NCI-H187 (cell line): ENCODE measurements at places on chromosomes 13 and 19.
A peak's percentile ranks its signal among the peaks of the same experiment; 100 is the strongest.

GRCh38 chr19:12715929-12716328 lies 7.8 kb downstream of the TNPO2 start:
- no peak for DNase-seq

- no peak for DNase-seq
Measured at GRCh38 chr13:44231786-44232516, 141.7 kb upstream of the SERP2 start.

DNA sequence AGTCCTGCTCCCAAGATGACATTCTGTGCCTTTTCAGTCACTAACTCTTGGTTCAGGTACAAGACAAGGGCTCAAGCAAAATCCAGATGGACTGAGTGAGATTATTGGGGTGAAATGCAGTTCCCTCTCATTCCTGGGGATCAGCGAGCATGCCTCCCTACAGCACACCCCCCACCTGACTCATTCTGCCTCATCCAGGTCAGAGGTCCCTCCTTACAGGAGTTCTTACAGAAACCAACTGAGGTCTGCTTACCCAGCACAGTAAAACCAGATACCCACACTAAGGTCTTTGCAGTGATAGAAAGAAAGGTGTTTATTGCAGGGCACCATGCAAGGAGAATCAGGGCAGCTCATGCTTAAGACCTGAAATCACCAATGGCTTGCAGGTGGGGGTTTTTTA lies 21.6 kb upstream of the MRI1 start:
- DNase-seq = no peak

DNA sequence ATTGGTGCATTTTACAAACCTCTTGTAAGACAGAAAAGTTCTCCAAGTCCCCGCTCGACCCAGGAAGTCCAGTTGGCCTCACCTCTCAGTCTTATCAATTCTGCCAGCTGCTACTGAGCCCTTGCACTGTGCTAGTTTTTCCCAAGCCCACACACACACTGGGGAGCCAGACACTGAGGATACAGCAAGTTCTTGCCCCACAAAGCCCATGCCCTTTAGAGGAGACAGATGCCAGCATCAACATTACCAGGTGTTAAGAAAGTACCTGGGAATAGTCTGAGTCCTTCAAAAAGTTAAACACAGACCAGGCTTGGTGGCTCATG lies 175.0 kb downstream of the PTPRS start:
- DNase-seq = no peak

- no peak for DNase-seq
Measured at GRCh38 chr19:23384858-23385257, 10.4 kb downstream of the ZNF91 start.

DNA sequence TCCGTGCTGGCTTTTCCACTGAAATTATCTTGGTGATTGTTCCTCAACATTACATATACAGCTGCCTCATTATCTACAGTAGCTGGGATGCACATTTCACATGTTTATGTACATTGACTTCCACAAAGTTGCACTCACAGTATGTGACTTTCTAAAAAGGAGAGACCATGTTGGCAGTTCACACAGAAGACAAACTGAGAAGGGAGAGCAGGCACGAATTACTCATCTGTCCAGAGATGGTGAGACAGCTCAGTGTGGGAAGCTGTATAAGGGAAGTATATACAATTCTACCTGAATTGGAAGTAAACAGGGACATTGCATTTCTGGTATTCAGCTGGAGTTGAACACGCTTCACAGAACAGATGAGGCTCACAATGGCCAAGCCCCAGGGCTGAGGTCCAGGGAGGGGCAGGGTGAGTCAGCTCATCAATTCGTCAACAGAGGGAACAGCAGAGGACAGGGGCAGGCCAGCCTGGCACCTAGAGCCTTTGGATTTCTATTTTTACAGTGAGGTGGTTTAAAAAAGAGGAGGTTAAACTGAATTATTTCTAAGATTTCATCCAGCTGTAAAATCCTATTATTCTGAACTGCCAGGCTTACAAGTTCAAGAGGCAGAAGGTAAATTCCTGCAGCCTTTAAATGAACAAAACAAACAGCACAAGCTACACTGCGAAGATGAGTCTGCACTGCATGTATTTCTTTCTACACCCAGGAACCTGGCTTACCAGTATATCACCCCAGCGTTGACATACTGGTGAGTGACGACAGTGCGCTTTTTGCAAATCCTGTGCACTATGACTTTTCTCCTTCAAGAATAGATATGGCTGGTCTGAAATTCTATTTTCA lies 9.8 kb downstream of the PARP4 start:
- DNase-seq = no peak

- DNase-seq = no peak
Measured at GRCh38 chr13:31115616-31116015, 46.1 kb downstream of the HSPH1 start.

GRCh38 chr19:37309834-37310575 lies 60.9 kb upstream of the ZNF527 start:
- no peak for DNase-seq

DNA sequence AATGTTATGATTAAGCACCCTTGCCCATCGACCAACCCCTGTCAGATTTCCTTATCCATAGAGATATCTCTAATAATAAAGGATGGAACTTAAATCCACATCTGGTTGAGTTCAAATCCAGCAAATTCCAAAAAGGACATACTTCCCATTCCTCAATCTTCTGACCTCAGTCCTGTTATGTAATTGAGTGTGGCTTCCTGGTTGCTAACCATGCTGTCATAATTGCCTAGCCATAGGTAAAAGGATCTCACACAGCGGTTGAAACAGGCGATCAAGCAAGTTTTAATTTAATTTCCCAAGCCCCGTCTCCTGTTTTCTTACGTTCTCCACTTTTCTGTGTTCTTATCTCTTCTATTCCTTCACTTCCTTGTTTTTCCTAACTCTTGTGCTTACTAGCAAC lies 550.3 kb downstream of the GPC6 start:
- DNase-seq = no peak

DNA sequence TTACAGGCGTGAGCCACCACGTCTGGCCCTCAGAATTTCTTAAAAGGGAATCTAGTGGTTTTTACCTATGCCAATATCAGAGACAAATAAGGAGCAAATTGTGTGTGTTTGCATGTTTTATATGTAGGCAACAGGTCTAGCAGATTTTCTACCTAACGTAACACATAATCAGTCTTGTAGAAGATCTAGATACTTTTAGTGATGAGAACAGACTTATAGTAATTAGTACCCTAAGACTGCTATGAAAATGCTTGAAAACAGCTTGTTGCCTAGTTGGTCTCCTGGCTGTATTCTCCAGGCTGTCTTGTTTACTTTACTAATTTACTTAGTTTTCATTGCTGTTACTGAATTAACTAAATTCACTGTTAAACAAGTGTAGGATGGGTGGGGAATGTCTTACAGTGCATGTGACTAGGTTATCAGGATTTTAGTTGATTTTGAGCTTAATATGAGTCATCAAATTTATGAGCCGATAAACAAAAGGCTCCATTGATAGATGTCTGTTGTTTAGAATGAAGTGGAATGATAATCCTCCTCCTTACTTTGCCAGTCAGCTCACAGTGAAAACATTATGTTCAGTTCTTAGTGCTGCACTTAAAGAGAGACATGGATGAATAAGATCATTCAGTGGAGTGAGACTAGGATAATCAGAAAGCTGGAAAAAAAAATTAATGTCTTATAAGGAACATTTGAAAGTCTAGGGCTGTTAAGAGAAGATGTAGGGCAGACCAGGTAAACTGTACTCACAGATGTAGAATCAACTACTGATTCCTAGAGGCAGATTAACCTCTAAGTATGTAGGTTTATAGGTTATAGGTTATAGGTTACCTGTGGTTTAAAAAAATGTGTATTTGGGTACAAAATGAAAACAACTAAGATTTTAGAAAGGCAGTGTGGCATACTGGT lies 22.4 kb downstream of the GTF2F2 start:
- DNase-seq = no peak

- no peak for DNase-seq
Measured at GRCh38 chr13:46620471-46620870, 67.5 kb downstream of the LRCH1 start.

DNA sequence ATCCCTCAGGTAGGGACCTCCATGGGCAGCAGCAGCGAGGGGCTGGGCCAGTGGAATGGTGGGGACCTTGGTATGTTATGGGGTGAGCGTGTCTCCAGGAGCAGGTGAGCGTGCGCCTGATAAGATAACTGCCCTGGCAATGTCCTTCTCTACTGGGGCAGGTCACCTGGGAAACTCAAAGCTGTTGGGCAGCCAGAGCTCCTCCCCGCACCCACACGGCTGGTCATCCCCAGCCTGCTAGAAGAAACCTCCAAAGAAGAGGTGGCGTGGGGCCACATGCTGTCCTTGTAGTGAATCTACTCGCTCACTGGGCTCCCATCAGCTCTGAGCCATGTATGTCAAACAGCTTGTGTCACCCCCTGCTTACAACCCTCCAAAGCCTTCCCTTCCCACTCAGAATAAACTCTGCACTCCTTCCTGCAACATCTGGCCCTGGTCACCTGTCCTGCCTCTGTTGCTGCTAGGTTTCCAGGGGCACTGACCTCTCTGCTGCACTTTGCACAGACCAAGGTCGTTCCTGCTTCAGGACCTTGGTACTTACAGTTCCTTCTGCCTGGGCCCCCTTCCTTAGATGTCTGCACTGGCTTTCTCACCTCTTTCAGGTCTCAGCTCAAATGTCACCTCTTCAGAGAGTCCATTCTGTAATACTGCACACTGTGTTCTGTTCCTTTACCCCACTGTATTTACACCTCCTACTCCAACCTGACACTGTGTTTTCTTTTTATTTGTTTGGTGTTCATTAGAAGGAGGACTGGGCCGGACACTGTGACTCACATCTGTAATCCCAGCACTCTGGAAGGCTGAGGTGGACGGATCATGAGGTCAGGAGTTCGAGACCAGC lies 1.8 kb upstream of the ATP4A start:
- DNase-seq = no peak

DNA sequence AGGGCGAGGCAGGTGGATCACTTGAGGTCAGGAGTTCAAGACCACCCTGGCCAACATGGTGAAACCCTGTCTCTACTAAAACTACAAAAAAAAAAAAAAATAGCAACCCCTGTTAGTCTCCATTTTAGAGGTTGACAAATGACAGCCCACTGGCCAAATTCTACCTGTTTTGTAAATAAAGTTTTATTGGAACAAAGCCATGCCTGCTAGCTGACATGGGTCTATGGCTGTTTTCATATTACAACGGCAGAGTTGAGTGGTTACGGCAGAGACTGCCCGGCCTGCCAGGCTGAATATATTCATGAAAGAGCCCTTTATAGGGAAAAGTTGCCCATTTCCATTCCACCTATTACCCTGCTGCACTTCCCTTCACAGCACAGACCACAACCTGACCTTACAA lies 103.3 kb downstream of the ZNF557 start:
- DNase-seq = no peak

DNA sequence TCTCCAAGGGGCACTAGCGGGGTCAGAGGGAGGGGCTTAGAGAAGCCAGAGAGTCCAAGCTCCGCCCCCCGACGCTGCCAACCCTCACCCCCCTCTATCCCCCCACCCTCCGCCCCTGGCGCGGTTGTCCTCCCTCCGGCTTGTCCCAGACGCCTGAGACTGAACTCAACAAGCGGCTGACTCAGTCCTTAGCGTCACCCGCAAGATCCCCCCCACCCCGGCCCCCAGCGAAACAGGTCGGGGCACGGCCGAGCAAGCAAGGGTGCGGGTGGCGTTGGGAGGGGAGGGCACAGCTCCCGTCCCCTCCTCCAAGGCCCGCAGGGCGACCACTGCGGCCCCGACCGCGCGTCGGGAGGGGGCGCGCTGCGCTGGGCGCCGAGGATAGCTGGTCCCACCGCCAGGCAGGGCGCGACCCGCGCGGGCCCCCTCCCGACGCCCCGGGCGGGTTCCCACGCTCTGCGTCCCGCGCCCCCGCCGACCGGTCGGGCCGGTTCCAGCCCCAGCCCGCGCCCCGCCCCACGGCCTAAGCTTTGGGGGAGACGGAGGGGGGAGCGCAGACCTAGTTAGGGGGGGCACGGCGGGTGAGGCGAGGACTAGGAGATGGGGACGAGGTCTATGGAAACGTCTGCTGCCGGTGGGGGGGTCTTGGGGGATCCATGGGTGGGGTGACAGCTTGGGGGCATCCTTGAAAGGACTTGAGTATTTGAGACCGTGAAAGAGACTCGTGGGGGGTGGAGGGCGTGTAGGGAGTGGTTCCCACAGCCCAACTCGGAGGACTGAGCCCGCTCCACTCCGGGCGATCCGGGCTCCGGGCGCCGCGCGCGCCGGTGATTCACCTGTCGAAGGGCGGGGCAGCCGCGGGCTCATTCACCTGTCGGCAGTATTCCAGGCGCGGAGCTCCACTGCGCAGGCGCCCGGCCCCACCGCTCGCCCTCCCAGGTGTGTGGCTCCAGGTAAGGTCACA lies 5.1 kb downstream of the NOTCH3 start:
- peak; percentile 68 for DNase-seq

DNA sequence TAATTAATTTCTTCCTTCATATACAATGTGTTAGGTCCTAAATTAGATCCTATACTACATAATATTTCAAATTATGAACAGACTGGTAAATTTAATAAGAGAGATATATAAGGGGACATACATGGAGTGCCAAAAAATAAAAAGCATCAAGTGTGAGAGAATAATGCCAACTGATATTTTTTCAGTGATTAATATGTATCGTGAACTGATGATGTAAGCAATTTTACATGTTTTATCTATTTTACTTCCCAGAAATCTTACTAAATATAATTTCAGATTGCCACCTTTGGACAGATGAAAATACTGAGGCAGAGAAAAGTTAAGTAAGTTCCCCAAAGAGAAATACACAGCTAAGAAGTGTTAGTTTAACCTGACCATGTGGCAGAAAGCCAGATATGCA lies 870.8 kb downstream of the SLITRK5 start:
- DNase-seq = no peak

DNA sequence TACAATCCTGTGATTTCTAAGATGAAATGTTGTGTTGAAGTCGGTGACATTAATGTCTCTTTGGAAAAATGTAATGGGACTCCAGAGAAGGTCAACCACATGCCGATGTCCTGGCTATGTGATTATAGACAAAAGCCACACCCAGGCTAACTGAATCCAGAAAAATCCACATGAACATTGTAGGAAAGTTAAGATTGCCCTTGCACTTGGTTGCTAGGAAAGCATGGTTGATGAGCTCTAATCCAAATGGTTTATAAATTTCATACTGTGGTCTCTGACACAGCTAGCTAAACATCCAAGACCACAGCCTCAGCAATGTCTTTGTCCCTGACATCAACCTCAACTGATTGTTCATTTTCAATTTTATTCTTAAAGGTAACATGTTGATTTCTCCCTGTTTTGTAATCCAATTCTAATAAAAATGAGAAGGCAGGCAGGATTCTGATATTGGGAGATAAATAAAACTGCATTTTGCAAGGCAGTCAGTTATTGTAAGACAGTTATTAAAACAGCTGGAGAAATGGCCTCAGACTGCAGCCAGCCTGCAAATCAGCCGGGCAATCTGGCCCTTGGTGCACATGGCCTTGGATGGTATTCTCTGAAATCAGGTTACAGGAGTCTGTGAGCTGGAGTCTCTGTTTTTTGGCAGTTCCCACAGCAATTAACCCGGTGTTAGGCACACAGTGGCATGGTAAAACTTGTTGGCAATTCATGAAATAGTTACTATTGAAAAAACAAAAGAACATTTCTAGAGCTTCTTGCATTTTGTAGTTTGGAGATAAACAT lies 93.9 kb downstream of the STARD13 start:
- no peak for DNase-seq
